ENCODE measurements at places on chromosomes 7 and 10. TPM values are rescaled to one million over a fixed set of nuclear protein-coding genes. Genes with fewer than 3 reads are reported as not detected.

CALN1 gene
- not detected for total RNA-seq

PLAC9 gene
- 8.0 TPM for total RNA-seq

COL26A1 gene
- not detected for total RNA-seq

ACBD5 gene
- 27.1 TPM for total RNA-seq

IL6 gene
- total RNA-seq: 62.2 TPM

SPAM1 gene
- not detected for total RNA-seq

STEAP4 gene
- 5.9 TPM for total RNA-seq

FEZF1 gene
- not detected for total RNA-seq

IFIT1B gene
- total RNA-seq: not detected

EBF3 gene
- total RNA-seq: 1.6 TPM

CYP3A7 gene
- not detected for total RNA-seq

FAM13C gene
- 5.0 TPM for total RNA-seq

GNGT1 gene
- not detected for total RNA-seq

SPDYE11 gene
- not detected for total RNA-seq

PPP1R9A gene
- 0.78 TPM for total RNA-seq

SNX10 gene
- total RNA-seq: not detected

IQUB gene
- 0.85 TPM for total RNA-seq

VIM gene
- 8,367 TPM for total RNA-seq

LBX1 gene
- not detected for total RNA-seq

GHITM gene
- total RNA-seq: 172 TPM

DMBT1 gene
- 0.13 TPM for total RNA-seq

TRPV5 gene
- not detected for total RNA-seq

PDGFA gene
- total RNA-seq: 91.5 TPM

KCND2 gene
- total RNA-seq: 4.9 TPM

NPVF gene
- not detected for total RNA-seq

NACAD gene
- total RNA-seq: 4.2 TPM

BLVRA gene
- 26.3 TPM for total RNA-seq

C10orf88 gene
- 19.0 TPM for total RNA-seq

FFAR4 gene
- not detected for total RNA-seq

CUZD1 gene
- 0.52 TPM for total RNA-seq

MEST gene
- total RNA-seq: 262 TPM

OR9A2 gene
- total RNA-seq: not detected

SLC37A3 gene
- 68.7 TPM for total RNA-seq

TUBB8 gene
- total RNA-seq: not detected

SIRT1 gene
- total RNA-seq: 15.2 TPM

All from smooth muscle cell of the pulmonary artery (primary cell).